ENCODE measurements at places on chromosomes 2 and 18.

GRCh38 chr18:12026562-12026961 is 45.3 kb downstream of the IMPA2 start:
- DNase-seq = no peak

DNA sequence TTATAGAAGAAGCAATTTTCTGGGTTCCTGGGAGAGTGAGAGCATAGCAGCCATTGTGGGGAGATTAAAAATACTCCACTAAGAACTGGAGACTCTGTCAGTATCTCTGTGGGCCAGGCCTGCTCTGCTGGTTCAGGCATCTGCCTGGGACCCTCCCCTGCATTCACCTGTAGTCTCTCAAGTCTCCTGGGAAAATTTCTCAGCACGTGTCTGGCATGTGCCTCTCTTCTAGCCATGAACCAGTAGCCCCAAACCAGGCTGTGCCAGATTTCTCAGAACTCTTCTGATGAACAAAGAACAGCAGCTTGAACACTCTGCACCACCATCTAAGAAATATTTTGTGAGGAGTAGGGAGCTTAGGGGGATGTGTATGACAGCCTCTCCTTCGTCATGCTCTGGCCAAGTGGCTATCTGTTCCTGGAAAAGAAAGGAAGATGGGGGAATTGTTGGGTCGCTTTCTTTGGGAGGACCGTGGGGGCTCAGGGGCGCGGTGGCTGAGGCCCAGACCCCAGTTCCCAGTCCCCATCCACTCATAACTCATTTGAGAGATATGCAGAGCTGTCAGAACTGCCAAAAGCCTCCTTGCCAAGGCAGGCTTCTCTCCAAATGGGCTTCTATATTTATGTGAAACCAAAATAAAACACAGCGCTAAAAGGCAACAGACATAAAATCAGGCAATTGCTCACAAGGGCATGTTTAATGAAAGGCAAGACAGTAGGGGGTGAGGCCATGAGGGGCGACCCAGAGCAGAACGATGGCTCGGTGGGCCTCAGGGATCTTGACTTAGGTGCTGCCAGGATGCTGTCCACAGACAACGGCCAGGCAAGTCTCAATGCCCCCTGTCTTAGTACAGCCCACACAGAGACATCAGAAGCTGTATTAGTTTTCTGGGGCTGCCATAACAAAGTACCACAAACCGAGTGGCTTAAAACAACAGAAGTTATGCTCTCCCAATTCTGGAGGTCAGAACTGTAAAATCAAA is 114.7 kb upstream of the TNP1 start:
- no peak for DNase-seq

DNA sequence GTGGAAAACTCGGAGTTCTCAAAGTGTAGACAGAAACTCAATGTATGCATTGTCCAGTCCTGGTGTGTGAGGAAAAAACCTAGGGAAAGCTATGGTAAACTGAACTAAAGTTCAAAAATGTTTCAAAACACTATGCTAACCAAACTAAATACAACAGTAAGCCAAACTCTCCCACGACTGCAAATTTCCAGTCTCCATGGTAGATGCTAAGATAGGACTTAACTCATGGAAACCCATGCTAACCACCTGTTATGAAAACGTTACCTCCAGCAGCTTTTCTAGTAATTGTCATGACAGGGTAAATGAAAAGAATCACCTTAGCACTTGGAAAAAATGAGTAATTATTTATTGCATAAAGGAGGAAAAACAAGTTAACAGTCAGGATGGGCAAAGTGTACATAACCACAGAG is 135.7 kb upstream of the EPC2 start:
- no peak for DNase-seq

DNA sequence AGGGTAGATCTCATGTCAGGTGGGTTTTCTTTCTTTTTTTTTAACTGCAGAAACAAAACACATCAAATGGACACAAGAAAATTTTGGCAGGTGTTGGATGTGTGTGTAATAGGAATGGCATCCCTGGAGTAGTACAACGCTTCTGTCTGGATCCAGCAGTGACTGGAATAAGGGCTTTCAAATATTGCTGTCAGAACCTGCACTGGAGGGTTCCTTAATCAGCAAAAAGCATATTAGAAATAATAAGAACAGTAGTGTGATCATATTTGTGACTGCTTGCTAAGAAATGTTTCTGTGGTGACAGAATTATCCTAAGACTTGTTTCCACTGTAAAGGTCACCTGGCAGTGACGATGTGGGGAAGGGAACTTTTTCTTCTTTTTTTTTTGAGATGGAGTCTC is 30.8 kb downstream of the CREG2 start:
- DNase-seq = no peak

DNA sequence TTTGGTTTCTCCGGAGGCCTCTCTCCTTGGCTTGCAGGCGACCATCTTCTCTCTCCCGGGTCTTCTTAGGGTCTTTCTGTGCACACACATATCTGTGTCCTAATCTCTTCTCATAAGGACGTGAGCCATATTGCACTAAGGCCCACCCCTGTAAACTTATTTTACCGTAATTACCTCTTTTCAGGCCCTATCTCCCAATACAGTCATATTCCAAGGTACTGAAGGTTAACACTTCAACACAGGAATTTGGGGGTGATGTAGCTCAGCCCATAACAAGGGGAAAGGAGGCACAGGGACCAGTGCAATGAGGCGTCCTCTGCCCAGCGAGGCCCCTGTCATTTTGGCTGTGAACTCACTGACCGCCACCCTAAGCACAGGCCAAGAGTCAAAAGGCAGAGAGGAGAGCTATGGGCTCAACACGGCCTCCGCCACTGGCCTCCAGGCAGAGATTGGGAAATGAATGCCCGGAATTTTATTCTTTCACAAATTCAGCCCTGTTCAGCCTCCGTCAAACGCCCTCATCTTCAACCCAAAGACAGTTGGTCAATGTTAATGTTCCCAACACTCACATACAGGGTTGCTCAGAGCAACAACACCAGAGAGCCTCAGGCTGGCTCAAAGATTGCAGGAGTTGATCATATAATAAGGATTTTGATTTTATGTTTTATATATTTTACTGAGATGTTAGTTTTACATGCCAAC is 15.9 kb upstream of the NMUR1 start:
- DNase-seq = no peak

- DNase-seq = no peak
Measured at GRCh38 chr2:70397186-70397585, 95.3 kb upstream of the FAM136A start.

DNA sequence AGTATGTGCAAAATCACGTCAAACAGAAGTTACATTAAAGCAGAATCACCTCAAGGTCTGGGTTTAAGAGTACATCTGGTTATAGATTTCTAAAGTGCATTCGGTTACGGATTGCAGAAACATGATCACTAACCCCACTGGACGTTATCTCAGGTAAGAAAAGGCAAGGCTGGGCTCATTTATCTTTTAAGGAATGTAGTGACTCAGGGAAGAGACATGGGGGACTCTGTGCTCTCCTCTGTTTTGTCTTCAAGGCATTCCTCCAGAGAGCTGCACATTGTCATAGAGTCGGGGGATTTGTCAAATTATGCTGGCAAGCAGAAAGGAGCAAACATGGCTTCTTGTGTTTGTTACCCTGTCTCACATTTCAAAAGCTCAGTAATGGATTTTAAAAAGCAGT is 14.3 kb downstream of the WDSUB1 start:
- DNase-seq = no peak

GRCh38 chr2:222287862-222288479 is 10.8 kb downstream of the PAX3 start:
- DNase-seq = no peak

DNA sequence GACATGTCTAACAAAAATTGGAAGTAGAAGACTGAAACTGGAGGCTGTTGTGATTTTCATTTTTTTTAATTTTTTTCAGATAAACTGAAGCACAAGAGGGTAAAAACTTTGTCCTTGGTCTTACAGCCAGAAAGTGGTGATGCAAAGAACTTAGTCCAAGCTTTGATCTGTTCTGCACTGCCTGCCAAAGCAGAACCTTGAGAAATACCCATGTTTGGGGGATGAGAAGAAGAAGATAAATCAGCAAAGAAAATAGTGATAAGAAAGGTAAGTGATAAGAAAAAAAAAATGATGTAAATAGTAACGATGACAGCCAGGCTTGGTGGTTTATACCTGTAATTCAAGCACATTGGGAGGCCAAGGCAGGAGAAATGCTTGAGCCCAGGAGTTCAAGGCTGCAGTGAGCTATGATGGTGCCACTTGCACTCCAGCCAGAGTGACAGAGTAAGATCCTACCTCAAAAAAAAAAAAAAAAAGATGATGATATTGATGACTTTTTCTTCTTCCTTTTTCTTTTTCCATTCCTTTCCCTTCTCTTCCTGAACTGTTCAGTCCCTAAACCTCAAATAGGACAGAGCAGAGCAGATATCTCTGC is 14.6 kb upstream of the NOSTRIN start:
- DNase-seq = no peak

DNA sequence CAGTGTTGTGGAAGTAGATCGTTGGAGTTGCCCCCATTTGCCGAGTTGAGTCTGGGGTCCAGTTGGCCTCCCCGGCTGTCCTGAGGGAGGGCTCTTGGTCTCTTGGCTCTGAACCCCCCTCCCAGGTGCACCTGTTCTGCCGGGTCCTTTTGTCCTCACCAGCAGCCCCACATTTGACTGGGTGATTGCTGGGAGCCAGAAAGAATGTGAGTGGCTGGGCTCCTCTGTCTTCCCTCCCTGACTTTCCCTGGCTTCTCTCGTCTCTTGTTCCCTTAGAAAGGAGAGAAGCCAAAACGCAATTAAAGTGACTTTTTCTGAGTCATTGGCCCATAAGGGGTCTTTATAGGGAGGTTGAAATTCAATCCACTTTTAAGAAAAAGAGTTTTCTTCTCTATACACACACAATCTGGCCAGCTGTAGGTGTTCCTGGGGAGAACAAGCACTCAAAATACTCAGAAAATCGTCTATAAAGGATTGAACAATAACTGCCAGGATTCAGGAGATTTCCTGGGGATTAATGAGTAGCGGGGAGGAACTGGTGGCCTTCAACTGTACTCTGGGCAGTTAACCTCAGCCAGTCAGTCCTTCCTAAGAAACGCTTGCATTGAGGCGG is 131.0 kb downstream of the TMEM182 start:
- DNase-seq = no peak

DNA sequence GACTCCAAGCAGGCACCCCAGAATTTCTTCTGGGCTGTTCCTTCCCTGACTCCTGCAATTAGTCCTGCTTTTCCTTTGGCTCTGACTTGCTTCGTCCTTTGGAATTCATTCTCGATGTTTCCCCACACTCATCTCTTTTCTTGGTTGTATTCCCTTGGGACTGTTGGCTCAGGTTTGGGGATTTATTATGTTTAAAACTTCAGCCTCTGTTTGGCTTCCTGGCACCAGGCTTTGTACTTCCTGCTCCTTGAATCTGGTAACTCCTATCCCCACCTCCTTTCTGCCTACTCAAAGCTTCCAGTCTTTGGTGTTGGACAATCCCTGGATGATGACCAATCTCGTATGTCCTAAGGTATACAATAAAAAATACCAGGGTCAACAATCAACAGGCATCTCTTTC is 1.8 kb upstream of the KCNE4 start:
- no peak for DNase-seq

- no peak for DNase-seq
Measured at GRCh38 chr2:234454433-234454832, 42.4 kb downstream of the ARL4C start.

- no peak for DNase-seq
Measured at GRCh38 chr2:177602611-177603164, 210.1 kb downstream of the AGPS start.
